ENCODE measurements at places on chromosomes 2 and 18.

- DNase-seq: no peak
Observed at GRCh38 chr2:105974812-105975211, 219.3 kb downstream of the UXS1 start.

DNA sequence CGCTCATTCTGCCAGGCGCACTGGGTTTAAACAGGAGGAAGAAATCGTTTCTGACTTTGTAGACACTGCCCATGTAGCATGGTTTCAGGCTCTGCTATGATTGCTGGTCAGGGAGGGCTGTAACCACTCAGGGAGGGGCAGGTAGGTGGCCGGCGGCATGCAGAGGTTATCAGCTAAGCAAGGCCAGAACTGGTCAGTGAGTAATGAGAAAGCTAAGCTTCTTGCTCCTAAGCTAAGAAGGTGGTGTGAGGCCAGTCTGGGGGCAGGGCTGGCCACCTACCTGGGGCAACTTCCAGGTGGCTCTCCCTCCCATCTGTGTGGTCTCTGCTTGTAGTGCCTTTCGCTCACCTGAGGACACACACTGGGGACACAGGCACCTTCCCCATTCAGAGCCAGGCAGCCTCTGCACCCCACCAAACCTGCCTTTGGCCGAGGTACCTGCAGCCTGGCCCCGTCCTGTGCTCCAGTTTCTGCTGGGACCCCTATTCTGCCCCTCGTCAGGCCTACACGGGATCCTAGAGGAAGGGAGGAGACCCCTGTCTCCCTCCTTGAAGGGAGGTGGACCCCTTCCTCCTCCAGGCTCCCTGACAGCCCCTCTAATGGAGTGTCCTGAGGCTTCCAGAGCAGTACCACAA lies 195.9 kb downstream of the SEPTIN10 start:
- no peak for DNase-seq

DNA sequence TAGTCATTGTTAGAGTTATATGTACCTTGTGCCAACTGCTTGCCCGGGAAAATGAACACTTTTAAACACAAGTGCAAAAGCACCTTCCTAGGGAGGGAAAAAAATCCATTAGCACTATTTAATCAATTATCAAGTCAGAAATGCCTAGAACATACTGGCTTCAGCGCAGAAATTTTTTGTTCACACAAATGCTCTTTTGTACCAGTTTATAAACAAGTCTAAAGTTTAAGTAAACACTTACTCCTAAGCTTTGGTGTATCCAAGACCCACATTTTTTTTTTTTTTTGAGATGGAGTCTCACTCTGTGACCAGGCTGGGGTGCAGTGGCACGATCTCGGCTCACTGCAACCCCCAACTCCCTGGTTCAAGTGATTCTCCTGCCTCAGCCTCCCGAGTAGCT lies 30.6 kb downstream of the GFPT1 start:
- DNase-seq: no peak

DNA sequence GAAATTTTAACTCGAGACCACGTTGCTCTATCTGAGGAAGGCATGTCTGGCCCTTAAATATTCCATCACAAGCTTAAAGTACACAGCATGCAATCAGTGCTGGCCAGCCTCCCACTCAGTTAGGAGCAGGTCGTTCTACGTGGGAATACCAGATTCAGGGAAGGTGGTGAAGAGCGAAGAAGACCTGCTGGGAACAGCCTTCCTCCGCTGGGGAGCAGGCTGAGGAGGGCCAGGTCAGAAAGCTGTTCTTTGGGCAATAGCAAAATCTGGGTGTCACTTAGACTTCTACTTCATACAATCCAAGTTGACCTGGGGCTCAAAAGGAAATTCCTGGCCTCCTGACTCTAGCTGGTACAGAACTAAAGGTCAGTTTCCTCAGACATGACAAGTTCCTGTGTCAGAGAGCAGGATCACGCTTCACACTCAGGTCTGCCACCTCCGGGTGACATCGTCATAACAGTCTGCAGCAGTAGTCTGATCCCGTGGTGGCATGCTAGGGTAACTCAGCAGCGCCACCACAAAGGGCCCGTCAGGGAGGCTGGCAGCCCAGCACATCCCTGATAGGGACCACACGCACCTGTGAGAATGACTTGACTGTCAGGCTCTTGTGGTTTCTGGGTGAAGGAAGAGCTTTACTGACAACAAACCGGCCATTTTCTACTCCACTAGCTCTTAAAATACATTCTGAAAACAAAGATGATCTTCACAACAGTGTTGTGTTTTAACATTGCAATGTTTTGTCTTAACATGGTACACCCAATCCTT lies 35.2 kb upstream of the NAPG start:
- peak; percentile 39 for DNase-seq

DNA sequence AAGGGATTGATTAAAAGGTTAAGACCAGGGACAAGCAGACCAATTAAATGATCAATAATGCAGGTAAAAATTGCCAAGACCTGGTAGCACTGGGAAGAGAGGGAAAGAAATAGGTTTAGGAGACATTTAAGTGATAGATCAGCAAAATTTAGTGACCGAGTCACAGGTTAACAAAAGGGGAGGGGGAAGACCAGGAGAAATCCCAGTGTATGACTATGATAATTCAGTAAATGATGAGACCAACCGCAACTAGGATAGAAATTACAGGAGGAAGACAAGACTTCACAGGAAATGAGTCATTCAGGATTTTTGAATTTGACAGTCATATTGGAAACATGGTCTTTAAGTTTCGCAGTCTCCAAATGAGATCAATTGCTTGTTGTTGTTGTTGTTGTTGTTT lies 62.9 kb downstream of the COBLL1 start:
- DNase-seq: no peak

DNA sequence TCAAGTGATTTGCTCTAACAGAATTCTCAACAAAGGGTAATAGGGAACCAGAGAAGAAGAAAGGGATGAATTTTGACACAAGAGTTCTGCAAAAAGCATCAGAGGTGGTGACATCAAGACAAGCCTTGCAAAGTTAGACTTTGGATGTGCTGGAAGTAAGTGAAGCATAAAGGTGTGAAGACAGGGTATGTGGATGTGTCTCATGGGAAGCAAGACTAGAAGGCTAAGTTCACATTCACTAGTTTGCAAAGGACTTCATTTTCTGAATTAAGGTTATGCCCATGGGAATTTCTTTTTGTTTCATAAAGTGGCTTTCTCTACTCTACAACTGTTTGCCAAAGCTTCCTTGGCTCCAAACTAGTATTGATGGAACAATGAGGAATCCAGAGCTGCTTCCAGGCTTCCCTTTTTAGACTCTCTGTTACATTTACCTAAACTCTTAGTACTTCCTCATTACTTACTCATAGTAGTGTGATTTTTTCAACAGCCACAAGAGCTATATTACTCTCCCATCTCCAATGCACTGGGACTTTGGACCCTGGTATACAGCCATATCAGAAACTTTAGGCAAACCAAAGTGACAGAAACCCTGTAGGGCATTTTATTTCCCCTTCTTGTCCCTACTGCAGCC lies 21.1 kb upstream of the IHH start:
- no peak for DNase-seq

- DNase-seq: no peak
Observed at GRCh38 chr18:46413684-46414083, 243.3 kb downstream of the LOXHD1 start.

DNA sequence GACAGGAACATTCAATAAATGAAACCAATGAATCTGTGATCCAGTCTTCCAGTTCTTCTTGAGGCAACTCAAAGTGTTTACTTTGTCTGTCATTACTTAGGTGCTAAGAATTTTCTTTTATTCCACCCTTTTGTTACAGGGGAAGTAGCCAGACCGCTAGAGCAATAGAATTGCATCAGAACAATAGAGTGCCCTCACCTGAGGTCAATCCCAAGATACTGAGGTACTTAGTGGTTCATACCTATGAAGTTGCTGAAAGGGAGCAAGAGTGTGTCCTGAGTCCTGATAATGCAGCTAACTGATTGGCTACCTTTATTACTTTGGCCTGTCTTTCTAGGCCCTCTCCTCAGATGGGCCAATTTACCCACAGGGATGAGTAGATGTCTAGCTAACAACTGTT lies 359.4 kb upstream of the KCNH7 start:
- DNase-seq: no peak

All from substantia nigra (tissue), 51 donors.